ENCODE measurements at places on chromosomes 6 and 20.

GRCh38 chr6:143685653-143686052, 7.9 kb downstream of the PHACTR2 start:
- no peak for DNase-seq

DNA sequence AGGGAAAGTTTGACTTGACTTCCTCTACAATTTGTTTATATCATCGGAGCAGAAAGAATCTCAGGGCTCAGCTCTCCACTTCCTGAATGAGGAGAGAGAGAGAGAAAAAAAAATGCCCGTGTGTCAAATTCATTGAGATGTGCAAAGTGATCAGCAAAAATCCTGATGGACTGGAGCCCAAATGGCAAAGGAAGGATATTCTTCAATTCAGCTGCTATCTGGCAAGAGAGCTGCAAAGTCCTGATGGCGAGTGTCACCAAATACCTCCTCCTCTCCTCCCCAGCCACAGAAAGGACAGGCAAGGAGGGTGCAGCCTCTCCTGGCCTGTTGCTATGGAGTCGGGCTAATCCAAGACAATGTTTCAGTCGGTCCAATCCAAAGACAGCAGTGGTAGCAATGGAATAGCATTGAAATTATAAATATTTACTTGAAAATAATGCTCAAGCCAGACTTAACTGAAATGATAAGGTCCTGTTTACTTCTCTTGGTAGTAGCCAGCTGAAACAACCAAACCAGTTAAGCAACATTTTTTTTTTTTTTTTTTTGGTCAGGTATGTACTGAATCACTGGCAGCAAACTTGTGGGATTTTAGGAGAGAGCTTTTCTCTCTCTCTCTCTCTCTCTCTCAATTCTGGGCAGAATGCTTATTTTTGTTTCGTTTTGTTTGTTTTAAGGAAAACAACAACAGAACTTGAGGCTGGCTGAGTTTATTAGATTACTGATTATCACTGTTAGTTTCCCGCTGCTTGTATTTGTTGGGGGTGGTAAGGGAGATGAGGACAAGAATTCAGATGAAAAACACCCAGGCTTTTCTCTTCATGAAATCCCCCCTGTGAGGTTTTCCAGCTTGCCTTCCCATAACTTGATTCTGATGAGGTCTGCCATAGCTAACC, 204.2 kb downstream of the BCAS1 start:
- no peak for DNase-seq

DNA sequence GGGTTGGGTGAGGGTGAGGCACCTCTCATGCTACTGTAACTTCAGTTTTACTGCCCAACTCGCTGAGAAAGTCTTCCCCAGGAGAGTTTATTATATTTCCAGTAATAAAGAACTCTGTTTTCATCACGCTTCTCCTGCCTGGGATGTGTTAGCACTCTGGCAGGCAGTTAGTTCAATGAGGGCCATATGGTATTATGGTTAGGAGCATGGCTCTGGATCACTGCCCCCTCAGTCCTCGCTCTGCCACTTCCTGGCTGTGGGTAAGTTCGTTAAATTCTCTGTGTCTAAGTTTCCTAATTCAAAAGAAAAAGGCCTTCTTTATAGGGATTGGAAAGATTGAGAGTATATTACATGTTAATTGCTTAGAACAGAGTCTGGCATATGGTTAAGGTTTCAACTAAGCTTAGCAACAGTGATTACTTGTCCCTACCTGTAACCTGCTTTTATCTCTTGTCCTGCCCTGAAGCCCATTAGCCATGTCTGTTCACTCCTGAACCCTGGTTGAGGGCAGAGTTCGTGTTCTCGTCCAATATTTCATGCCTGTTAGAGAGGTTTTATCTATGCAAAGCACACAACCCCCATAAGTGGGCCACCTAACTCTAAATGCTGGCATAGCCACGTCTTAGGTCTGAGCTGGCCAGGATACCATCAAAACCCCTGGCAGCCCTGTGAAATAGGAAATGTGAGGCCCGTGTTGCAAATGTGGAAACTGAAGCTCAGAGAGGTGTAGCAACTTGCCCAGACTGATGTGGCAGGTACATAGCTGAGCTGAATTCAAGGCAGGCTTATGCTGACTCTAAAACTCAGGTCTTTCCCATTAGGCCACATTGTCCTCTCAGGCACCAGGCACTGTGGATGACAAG, 342.5 kb upstream of the JARID2 start:
- DNase-seq: no peak

- DNase-seq: no peak
These were observed 27.5 kb downstream of the FOXC1 start for GRCh38 chr6:1636971-1637871.

DNA sequence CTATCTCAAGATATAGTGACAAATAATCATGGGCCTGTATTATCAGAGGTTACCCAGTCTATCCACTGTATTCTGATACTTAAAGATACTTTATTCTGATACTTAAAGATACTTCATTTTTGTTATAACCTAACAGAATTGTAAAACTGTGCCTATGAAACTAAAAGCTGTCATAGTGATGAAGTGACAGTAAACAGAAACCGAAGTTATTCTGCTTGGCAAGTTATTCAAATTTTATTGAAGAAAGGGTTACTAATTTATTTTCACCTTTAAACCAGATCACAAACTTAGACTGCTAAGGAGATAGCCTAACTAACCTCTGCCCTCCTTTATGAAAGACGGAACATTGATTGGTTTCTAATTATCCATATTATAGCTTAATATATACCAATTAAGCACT, 604.6 kb upstream of the IMPG1 start:
- DNase-seq: no peak

DNA sequence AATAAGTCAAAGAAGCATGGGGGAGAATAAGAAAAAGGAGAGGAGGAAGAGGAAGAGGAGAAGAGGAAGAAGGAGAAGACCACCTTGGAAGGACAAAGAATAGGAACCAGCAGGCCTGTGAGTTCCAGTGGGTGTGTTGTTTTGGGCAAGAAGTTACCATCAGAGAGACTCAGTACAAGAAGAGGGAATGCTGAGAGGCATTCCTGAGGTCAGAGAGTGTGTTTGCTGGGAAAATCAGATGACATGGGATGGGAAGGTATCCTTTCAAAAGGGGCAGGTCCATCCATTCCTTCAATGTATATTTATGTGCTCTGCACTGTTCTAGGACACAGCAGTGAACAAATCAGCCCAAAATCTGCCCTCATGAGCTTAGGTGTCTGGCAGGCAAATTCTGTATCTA, 40.5 kb upstream of the PRIM2 start:
- no peak for DNase-seq

DNA sequence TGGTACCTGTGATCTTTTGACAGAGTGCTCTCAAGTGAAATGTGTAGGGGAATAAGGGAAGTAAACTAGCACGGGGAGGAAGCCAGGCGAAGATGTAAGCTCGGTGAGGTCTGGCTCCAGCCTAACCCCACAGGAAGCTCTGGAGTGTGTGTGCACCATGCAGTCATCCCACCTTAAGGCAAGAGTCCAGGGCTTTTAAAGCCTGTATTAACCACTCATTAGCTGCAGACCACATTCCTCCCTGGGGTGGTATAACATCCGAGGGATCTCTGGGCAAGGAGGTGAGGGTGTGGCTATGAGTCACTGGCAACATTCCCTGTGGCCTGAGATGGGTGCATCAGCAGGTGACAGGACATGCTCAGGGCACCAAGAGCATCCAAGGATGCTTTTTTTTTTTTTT, 12.5 kb upstream of the RANBP9 start:
- no peak for DNase-seq

DNA sequence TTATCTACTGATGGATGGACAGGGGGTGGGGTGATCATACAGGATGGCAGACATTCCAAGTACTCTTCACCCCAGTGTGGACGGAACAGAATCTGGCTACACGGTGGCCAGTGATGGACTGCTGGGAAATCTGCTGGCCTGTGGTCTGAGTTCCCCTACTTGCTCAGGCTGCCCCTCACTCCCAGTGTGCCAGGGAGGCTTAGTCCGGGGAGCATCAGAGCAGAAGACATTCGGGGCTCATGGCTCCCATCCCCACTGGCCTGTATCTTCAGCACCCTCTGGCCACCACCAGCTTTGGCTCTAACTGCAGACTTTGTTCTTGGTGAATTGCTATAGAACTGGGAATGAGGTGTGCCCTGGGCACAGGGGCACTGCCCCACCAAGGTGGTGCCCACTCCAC, 15.3 kb downstream of the TLDC2 start:
- DNase-seq: no peak

DNA sequence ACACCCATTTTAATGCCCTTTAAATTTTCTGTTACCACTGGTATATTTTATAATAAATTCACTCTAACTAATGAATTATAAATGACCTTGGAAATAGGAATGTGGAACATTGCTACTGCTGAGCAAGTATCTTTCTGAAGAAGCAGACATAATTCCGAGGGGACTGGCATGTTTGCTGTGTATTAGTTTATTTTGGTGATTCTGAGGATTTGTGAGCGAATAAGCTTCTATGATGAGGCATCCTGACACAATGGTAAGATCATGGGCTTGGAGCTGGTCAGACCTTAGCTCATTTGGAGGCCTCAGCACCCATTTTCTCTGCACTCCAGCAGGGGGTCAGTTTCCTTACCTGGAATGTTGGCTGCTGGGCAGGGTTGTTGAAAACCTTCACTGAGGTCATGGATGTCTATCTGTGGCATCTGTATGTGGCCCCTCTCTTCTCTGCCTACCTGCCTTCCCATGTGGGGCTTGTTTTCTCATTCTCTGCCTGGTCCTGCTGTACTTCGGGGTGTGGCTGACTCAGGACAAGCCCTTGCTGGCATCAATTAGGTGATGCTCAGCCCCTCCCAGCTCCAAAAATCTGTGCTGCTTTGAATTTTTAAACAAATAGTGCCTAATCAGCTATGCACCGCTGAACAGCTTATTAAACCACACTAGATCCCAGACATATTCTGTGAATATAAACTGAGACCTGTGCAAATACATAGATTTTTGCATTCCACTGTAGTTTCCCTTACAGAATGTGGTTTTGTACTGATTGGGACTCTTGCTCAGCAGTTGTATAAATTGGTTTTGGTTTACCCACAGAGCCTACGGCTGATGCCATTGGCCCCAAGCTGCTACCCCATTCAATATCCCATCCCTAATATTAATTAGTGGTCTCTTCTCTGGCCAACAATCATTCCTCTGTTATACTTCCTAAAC, 10.7 kb downstream of the ARID1B start:
- DNase-seq: no peak

DNA sequence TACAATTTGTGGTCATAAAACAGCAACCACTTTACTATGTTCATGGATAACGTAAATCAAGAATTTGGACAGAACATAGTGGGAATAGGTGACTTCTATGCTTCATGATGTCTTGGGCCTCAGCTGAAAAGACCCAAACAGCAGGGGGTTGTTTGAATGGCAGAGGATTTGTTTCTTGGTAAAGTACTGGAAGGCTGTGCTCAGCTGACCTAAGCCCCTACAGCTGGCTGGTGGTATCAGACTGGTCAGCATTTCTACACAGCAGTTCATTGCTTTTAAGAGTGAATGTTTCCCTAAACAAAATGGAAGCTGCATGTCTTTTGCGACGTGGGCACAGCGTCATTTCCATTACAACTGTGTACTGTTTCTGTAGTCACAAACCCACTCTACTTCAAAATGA, 148.5 kb upstream of the DEFB112 start:
- no peak for DNase-seq

DNA sequence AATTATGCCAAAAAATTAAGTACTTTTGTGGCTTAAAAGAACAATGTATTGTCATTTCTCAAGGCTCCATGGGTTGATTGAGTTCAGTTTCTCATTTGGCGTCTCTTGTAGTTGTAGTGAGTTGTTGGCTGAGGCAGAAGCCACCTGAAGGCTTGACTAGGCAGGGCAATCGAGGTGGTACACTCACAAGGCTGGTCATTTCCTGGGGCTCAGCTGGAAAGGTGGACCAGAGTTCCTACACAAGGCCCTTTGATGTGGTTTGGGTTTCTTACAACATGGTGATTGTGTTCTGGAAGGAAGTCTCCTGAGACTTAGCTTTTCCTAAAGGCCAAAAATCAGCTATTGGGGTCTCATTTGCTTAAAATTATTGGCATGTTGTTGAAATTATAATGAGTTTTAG, 22.6 kb downstream of the MAS1 start:
- DNase-seq: no peak

DNA sequence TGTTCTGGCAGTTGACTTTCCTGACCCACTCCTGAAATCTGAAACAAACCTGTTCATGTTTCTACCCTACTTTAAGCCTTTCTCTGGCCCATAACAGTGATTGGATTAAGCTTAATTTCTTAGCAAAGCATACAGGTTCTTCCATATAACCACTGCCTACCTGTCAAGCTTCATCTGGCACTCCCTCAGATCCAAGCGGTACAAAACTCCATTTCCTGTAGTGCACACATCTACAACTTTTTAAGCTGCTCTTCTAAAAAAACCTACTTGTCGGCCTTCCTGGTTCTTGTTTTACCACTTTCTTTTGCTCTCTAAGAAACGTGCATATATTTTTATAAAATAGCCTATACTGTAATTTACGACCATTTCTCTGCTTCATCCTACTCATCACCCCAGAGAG, 916 bp upstream of the PPP1R11 start:
- DNase-seq: no peak

GRCh38 chr6:17280138-17280537, 1.0 kb upstream of the RBM24 start:
- DNase-seq: no peak

DNA sequence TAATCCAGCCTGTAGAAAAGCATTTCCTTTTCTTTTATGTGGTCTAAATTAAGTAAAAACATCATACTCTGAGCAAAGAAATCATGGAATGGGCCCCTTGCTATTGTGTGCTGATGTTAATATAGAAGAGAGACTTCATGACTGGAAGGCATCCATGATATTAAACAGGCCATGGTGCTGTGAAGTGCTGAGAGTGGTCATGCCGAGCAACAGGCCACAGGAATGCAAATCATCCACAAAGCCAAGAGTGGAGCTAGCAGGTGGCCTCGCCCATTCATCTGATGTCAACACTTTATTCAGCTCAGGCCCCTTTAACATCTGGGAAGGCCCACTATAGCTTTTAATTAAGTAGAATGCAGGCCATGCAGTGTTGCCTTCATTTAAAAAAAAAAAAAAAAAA, 115.2 kb upstream of the HMGCLL1 start:
- no peak for DNase-seq

Measured in activated effector memory CD4-positive, alpha-beta T cell treated with anti-CD3 and anti-CD28 coated beads, Interleukin-2, amount 50 U/mL, for 16 hours (primary cell).